ENCODE measurements at places on chromosomes 1 and 21. TPM values are rescaled to one million over a fixed set of nuclear protein-coding genes. Genes with fewer than 3 reads are reported as not detected.

ABCA4 gene
- polyA plus RNA-seq: not detected

DYNLT5 gene
- not detected for polyA plus RNA-seq

PGLYRP4 gene
- polyA plus RNA-seq: not detected

NEK7 gene
- polyA plus RNA-seq: 21.6 TPM

TMIGD3 gene
- not detected for polyA plus RNA-seq

NT5C1A gene
- polyA plus RNA-seq: not detected

PRR9 gene
- polyA plus RNA-seq: not detected

OR14K1 gene
- polyA plus RNA-seq: not detected

TSPEAR gene
- polyA plus RNA-seq: not detected

HPDL gene
- 1.3 TPM for polyA plus RNA-seq

PTGFR gene
- not detected for polyA plus RNA-seq

PANK4 gene
- polyA plus RNA-seq: 19.4 TPM

S100A7 gene
- not detected for polyA plus RNA-seq

SMCP gene
- polyA plus RNA-seq: not detected

CAMK2N1 gene
- 1.6 TPM for polyA plus RNA-seq

ATG4C gene
- 29.1 TPM for polyA plus RNA-seq

NEXN gene
- 3.8 TPM for polyA plus RNA-seq

ALX3 gene
- polyA plus RNA-seq: not detected

MORN1 gene
- 6.7 TPM for polyA plus RNA-seq

NPL gene
- 4.8 TPM for polyA plus RNA-seq
